ENCODE measurements at places on chromosomes 6 and 20.

GRCh38 chr6:90101403-90101802, 195.2 kb downstream of the BACH2 start:
- DNase-seq = no peak

DNA sequence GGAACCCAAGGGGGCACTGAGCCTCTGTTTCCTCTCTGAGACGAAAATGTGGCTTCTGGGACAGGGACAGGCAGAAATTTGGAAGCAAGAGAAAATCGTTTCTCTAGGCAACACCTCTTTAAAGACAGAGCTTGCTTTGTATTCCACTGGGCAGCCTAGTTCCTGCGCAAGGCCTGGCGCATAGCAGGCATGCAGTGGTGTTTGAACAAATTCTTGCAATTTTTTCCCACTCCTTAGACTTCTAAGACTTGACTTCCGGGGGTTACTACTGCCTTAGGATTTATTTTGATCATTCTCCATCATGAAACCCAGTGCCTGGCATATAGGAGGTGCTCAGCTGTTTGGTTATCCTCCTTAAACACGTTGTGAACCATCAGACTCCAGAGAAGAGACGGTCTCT, 249.0 kb upstream of the KCNG1 start:
- no peak for DNase-seq

GRCh38 chr6:150575836-150576235, 23.8 kb upstream of the PLEKHG1 start:
- DNase-seq = no peak

- DNase-seq = no peak
These were observed 152.6 kb upstream of the SGK1 start for GRCh38 chr6:134470457-134470975.

DNA sequence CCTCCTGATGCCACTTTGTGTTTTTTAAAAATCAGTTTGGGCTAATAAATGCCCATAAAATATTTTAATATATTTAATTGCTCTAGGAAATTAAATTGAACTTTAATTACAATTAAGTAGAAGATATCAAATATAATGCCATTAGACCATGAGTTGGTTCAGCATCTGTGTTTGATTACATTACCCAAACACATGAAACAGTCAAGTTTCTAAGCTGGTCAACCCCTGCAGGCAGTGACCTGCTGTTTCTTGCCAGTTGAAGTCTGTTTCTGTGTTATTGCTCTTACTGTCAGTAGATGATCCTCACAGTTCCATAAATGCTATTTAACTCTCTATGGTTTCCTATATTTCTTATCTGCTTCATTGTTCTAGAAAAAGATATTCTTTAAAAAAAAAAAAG, 9.7 kb upstream of the TENT5A start:
- DNase-seq = no peak

DNA sequence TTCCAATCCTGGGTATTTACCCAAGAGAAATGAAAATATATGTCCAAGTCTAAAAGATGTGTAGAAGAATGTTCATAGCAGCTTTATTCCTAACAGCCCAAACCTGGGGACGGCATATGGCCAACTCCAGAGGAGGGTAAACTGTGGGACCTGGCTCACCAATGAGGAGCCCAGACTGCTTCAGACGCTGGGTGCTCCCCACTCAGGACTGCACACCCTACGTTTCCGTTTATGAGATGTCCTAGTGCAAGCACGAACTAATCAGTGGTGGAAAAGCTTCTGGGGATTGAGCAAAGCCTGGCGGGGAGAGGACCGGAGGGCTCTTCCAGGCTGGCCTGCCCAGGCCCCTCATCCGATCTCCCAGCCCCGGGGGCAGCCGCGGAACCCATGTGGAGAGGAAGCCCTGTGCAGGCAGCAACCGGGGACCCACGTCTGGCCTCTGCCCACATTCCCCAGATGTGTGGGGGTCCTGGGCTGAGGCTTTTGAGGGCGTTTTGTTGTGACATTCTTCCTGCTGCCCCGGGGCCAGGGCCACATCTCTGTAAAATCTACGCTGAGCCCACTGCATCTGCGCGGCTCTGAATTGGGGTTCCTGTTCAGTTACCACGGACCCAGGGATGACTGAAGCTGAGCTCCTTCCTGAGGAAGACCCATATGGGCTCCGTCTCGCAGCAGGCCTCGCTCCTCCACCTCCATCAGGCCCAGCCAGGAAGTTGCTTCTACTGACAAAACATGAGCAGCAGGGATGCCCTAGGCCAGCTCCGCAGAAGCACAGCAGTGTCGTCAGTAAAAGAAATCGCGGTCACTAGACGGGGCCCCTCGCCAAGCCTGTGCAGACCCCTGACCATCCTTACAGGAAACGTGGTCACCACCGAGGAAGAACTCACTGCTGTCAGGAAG, 188.0 kb downstream of the DLL1 start:
- DNase-seq = no peak

GRCh38 chr6:160534050-160534696, 129.9 kb downstream of the LPA start:
- peak; percentile 50 for DNase-seq

All from kidney glomerular epithelial cell (primary cell).